ENCODE measurements at places on chromosomes 2 and 18. TPM values are rescaled to one million over a fixed set of nuclear protein-coding genes. Genes with fewer than 3 reads are reported as not detected.

TSPYL6 gene
- not detected for total RNA-seq

YPEL5 gene
- 27.6 TPM for total RNA-seq

RGPD3 gene
- not detected for total RNA-seq

ALKAL2 gene
- total RNA-seq, result not detected

ERFE gene
- total RNA-seq, result 0.34 TPM

ANKRD53 gene
- total RNA-seq, result 0.21 TPM

DNAH6 gene
- total RNA-seq, result 0.54 TPM

STK36 gene
- 11.8 TPM for total RNA-seq

SPP2 gene
- total RNA-seq, result not detected

VIT gene
- not detected for total RNA-seq

Data from activated naive CD8-positive, alpha-beta T cell treated with anti-CD3 and anti-CD28 coated beads for 36 hours (primary cell).